ENCODE measurements at places on chromosomes 1 and 21.

DNA sequence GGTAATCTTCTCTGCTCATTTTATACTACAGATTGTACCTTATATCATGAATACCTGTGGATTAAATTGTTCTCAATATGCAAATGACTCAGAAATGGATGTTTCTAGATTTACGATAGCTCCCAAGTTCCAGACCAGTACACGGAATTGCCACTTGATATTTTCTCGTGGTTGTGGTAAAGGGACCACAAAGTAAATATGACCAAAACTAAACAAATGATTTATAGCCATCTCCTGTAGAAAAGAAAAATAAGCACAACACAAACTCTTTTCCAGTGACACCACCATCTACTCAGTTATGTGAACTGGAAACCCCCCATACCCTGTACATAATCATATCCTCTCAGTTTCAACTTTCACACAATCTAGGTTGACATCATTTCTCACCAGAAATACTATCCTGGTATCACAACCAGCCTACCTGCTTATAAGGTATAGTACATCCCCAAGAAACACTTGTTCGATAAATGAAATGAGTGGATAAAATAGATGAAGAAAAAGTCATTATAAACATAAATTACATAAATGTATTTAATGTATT, 172.3 kb downstream of the ADGRL4 start:
- peak; percentile 43 for DNase-seq

GRCh38 chr1:43522431-43522775, 8.3 kb upstream of the PTPRF start:
- DNase-seq, result no peak

GRCh38 chr1:113178522-113178921, 105.5 kb downstream of the LRIG2 start:
- no peak for DNase-seq

GRCh38 chr1:27592931-27593677, 10.8 kb downstream of the AHDC1 start:
- DNase-seq, result no peak

DNA sequence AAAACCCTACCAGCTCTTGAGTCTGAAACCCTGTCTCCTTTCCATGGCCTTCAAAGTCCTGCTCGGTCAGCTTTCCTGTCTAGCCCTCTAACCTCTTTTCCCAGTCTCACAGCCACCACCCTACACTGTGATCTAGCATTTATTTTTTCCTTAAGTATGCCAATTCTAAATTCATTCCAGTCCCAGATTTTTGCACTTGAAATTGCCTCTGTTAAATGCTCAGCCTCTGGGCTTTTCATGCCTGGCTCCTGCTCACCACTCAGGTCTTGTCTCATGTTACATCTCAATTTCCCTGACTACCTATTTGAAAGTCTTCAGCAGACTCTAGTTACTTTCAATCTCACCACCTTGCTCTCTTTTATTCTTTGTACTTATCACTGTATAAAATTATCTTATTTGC, 176.2 kb downstream of the ADGRL4 start:
- no peak for DNase-seq

- DNase-seq, result no peak
Observed at GRCh38 chr21:35616090-35616489, 444.2 kb downstream of the SETD4 start.

GRCh38 chr1:8984990-8985389, 39.3 kb downstream of the CA6 start:
- DNase-seq, result no peak

GRCh38 chr1:234665975-234666605, 56.1 kb upstream of the IRF2BP2 start:
- no peak for DNase-seq

DNA sequence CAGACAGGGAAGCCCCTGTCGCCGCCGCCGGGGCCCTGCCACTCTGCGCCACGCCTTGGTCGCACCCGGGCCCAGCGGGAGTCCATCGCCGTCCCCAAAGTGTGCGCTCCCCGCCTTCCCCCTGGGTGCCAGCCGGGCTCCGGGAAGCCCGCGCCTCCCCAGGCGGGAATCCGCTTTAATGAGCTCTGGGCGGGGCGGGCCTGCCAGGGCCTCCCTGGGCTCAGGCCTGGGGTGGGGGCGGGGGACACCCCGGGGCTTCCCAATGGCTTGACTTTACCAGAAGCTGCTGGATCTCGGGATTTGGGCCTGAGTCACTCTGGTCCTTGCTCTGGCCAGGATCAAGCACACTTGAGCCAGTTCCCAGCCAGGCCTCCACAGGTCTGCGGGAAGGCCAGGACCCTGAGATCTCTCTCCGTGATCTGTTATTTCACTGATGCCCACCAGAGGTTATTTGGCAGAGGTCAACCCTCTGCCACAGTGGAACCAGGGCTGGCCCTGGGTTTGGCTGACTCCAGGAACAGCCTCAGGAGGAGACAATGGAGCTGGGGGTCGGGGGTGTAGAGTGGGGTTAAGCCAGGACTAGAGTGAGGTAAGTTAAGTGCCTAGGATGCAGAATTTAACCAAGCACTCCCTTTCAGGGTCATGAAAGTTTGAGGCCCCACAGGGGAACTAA, 178.4 kb upstream of the EDN2 start:
- no peak for DNase-seq

GRCh38 chr1:20430355-20431175, 55.4 kb downstream of the CAMK2N1 start:
- DNase-seq, result peak; percentile 63
